ENCODE measurements at places on chromosomes 5 and 9.

- no peak for DNase-seq
Measured at GRCh38 chr5:136808756-136809155, 443.4 kb upstream of the TRPC7 start.

GRCh38 chr9:107938801-107939386 lies 449.3 kb upstream of the KLF4 start:
- no peak for DNase-seq

DNA sequence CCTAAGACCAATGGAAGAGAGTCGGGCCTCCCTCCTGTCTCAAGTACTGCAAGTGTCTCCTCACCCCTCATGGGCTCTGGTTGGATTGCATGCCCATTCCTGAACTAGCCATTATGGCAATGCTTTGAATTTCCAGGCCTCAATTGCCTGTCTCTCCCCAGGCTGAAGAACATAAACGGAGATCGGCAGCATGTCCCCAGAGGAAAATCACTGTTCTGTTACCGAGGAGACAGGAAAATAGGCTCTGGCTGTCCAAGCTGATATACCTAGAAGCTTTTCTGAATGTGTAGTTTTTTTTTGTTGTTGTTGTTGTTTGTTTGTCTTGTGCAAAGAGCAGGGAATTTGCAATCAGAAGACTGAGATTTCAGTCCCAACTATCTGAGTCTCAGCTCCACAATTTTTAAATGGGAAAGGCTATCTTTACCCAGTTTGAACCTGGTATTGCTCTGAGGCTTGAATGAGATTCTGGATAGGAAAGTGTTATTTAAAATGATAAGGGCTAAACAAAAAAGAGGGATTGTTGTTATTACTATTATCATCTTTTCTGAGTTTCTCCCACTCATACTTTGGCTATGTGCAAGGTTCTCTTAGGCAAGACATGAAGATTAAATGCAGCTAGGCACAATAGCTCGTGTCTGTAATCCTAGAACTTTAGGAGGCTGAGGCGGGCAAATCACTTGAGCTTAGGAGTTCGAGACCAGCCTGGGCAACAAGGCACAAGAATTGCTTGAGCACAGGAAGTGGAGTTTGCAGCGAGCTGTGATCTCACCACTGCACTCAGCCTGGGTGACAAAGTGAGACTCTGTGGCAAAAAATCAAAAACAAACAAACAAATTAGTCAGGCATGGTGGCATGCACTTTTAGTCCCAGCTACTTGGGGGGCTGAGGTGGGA lies 77.2 kb upstream of the KLF9 start:
- DNase-seq, result no peak

GRCh38 chr5:5666369-5666768 lies 243.9 kb downstream of the ICE1 start:
- no peak for DNase-seq

- DNase-seq, result no peak
Measured at GRCh38 chr5:160158087-160158486, 38.8 kb upstream of the PWWP2A start.

DNA sequence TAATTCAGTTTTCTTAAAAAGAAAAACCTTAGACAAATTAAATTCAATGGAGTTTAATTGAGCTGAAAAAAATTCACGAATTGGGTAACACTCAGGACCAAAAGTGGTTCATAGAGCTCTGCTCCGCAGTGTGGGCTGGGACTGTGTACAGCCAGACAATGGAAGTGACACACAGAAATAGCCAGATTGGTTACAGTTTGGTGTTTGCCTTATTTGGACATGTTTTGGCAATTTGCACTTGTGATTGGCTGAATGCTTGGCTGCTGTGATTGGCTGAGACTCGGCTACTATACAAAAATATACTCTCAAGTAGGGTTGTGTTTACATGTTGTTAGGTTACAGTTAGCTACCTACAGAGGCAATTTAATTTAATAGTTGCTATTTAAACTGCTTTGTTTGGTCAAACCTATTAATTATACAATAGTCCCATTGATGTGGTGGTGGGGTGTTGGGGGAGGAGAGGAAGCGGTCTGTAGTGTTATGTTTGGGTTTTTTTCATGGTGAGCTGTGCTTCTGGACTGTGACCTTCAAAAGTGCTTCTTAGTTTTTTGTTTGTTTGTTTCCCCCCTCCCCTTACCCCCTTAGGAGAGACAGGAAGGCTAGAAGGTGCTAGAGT lies 95.2 kb downstream of the CNTLN start:
- DNase-seq, result no peak

DNA sequence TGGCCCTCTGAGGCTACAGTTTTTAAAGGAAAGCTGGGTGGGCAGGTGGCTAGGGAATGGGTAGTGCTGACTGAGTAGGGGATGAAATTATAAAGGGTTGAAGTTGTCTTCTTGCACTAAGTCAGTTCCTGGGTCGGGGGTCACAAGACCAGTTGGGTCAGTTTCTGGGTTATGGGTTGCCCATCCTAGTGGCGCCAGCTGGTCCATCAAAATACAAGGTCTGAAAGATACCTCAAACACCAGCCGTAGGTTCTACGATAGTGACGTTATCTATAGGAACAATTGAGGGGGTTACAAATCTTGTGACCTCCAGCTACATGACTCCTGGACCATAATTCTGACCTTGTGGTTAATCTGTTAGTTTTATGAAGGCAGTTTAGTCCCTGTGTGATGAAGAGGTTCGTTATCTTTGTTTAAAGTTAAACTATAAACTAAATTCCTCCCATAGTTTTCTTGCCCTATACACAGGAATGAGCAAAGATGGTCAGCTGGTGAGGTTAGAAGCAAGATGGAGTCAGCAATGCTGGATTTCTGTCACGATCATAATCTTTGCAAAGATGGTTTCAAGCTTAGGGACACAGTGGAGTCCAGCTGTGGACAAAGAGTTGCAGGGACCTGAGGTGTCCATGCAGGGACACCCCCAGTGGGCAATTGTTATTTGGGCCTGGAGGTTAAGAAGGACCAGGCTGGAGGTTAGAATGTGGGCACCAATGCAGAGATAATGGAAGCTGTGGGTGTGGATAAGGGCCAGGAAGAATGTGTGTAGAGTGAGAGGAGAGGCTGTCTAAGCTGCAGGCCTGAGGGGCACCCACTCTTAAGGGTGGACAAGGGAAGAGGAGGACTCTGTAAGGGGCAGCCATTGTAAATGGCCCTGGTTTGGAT lies 14.0 kb upstream of the CREBRF start:
- no peak for DNase-seq

DNA sequence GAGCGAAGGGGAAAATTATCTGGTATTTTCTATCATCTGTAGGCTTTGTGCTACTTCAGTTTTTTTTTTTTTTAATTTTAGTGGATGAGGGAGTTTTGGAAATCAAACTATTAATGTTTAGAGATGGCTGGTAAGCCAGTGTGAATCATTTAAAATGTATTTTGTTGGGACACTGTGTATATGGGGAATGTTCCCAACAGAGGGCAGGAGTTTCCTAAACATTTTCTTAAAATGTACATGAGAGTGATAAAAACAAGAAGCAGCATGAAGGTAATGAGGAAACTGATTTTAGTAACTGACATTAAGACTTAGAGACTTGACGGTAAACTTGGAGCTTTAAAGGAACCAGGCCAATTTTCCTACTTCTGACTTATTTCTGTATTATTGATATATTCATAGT lies 68.2 kb upstream of the ITGA2 start:
- no peak for DNase-seq

DNA sequence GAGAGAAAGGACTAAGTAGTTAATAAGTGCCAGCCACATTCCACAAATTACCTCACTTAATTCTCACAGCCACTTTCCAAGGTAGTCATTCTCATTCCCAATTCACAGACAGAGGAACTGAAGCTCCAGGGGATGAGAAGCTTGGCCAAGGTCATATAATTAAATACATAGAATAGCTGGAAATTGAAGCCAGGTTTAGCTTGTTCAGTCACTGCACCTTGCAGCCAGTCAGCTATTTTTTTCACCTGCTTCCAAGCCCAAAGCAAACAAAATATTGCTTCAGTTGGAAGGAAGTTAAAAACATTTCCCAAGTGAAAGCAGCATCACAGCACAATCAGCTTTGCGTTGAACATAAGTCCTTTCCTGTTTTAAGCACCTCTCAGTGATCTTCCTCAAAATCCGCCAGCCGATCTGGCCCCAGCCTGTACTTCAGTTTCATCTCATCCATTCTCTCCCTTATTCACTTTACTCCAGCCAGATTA lies 4.8 kb downstream of the ALDH1A1 start:
- no peak for DNase-seq
